ENCODE measurements at places on chromosomes 3 and 15.

- peak; percentile 47 for DNase-seq
Observed at GRCh38 chr15:63610209-63610841, 13.1 kb downstream of the FBXL22 start.

DNA sequence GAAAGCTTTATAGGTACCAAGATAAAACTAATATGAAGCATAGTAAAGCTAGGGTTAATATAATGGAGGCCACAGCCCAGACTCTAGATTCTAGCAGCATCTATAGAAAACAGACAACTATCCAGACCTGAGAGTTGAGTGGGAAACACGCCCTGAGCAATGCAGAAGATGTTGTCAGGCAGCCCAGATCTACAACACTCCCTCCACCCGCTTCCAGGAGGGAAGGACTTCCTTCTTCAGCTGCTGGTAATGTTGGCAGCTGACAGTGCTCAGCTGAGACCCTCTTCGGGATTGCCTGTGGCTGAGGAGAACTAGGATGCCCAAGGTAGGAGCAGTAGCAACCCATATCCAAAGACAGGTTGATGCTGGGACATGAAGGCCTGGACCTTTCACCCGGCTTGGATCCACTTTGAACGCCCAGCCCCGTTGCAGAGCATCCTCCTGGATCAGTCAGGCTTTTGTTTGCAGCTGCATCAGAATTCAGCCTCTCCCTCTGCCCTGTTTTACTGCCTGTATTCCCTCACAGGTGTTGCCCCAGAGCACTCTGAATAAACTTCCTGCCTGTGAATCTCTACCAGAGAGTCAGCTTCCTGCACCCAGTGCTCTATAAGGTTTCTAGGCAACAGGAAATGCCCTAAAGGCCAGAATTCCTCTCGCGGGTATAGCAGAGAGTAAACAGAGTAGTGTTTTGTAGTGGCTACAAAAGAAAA, 174.7 kb upstream of the IL12A start:
- no peak for DNase-seq

DNA sequence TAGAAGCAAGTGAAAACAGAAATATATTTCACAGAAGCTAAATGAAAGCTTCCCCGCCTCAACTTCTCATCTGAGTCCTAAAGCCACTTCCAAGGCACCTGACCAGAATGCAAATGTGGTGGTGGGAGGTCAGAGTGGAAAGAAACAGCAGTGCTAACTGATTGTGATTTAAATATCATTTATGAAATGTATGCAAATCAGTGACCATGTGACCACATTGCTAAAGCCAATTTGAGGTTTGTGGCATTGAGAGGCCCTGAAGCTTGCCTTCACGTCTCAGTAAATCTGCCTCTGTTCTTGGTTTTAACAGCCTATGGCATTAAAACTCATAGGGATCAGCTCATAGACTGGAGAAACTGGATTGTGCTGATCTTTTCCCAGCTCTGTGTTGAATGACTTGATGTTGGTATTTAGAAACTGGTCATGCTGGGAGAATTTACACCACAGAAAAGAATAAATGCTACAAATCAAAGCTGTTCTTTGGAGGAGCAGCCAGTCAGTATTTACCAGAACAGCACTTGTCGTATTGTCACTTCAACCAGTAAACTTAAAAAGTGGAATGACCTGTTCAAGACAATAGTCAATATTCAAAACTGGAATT, 481.4 kb upstream of the ALCAM start:
- DNase-seq = no peak

DNA sequence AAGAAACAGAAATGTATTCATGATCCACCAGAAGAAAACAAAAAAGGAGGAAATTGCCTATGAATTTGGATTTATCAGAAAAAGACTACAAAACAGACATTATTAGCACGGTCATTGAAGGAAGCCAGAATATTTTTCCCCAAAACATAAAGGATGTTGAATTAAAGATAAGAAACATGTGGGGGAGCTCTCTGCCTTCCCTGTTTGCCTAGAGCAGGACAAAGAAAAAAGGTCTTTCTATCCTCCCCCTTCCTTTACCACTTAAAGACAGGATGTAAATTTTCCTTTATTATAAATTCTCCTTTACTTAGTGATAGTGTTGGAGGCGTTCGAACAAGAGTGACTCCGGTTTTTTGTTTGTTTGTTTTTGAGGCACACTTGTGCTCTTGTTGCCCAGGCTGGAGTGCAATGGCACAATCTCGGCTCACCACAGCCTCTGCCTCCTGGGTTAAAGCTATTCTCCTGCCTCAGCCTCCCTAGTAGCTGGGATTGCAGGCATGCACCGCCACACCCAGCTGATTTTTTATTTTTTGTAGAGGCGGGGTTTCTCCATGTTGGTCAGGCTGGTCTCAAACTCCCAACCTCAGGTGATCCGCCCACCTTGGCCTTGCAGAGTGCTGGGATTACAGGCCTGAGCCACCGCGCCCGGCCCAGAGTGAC, 14.9 kb upstream of the RPN1 start:
- DNase-seq = no peak

- no peak for DNase-seq
Observed at GRCh38 chr3:160403028-160403545, 3.6 kb downstream of the SMC4 start.

All from activated CD8-positive, alpha-beta memory T cell treated with anti-CD3 and anti-CD28 coated beads for 1 hour (primary cell).